ENCODE measurements at places on chromosomes 2 and 18.

GRCh38 chr2:106531676-106532214, 44.6 kb downstream of the CD8B2 start:
- DNase-seq: no peak

DNA sequence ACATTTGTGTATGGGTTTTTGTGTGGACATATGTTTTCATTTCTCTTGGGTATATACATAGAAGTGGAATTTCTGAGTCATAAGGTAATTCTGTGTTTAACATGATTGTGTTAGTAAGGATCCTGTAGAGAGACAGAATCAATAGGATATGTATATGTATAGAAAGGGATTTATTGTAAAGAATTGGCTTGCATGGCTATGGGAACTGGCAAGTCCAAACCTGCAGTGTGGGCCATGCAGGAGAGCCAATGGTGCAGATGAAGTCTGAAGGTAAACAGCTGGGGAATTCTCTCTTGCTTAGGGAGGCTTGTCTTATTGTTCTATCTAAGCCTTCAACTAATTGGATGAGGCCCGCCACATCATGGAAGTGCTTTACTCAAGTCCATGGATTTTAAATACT, 39.2 kb upstream of the IL1R2 start:
- DNase-seq: peak; percentile 67

- peak; percentile 94 for DNase-seq
Measured at GRCh38 chr2:240320204-240320993, 115.1 kb upstream of the GPC1 start.

- no peak for DNase-seq
Measured at GRCh38 chr18:42475157-42475556, 520.1 kb downstream of the PIK3C3 start.

DNA sequence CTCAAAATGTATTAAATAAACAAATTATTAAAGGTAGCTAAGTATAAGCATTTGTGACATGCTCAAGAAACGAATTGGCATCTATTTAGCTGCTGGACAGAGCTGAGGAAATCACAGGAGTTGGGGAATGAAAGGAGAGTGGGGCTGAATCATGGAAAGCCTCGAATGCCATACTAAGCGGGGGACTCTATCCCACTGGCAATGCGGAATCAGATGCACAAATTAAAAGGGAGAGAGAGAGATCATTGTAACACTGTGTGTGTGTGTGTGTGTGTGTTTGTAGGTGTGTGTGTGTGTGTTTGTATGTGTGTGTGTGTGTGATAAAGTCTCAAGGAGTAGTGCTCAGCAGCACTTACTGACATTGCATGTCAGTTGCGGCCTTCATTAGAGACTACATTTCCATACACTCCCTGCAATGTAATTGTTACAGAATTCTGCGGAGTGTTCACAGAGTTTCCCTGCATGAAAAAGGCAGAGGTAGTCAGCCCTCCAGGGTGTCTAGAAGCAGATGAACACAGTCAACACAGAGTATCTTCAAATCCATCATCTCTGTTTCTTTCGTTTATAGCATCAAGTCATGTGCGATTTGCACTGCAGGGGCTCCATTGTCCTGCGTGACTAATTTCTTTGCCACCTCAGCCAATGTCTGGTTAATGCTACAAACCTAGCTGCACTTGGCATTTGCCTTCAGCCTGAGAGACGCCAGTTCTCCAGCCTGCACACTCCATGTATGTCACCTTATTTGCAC, 111.7 kb upstream of the CYRIA start:
- no peak for DNase-seq

DNA sequence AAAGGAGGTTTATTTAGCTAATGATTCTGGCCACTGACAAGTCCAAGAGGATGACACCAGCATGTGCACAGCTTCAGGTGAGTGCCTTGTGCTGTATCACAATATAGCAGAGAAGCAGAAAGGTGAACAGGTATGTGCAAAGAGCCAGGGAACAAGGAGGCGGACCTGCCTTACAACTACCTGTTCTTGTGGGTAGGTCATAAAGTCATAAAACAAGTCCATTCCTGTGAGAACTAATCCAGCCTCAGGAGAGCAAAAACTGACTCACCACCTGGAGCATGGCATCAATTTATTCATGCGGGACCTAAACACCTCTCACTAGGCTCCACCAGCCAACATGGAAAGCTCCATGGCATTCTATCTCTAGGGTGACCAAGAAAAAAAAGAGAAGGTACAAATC, 234.2 kb downstream of the ASXL3 start:
- DNase-seq: peak; percentile 96

DNA sequence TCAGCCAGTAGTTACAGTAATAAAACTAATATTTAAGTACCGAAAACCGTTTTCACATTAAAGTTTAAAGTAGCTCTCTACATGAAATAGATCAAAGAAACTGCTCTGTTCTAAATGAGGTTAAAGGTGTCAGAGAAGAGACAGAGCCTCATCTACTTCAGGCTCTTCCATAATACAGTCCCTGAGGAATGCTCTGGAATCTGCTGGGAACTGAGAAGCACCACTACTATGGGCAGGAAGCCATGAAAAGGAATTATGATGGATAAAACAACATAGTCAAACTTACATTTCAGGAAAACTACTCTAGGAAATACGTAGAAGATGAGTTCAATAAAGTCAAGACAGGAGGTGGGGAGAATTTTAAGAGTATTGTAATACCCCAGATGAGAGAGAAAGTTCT, 60.0 kb downstream of the ROCK1 start:
- no peak for DNase-seq

- peak; percentile 63 for DNase-seq
Measured at GRCh38 chr18:77201506-77201905, 48.1 kb upstream of the GALR1 start.

GRCh38 chr2:64538764-64539433, 14.8 kb downstream of the AFTPH start:
- DNase-seq: no peak

DNA sequence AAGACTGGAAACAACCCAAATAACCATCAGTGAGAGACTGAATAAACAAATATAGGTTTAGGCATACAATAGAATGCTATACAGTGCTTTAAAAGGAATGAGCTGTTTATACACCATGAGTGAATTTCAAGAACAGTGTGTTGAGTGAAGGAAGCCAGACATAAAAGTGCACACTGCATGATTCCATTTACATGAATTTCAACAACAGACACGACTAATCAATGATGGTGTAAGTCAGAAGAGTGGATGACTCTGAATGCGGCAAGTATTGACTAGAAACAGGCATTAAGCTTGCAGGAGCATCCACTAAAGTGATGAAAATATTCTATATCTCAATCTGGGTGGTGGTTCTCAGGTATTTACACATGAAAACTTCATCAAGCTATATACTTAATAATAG, 142.7 kb upstream of the SLC39A10 start:
- DNase-seq: peak; percentile 15

DNA sequence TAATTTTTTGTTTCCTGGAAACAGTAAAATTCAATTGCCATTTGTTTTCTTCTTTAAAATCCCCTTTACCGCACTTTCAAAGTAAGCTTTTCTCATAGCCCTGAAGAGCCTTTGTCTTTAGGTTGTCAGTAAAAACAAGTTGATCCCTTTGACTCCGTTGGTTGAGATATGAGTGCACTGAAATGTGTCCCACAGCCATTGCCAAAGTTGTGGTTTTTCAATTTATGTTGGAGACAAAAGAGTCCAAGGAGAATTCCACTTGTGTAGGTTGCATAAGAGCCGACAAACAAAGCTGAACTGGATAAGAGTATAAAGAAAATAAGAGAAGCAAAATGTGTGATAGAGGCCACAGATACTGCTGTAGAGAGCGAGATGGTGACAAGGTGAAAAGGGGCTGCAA, 26.1 kb upstream of the HNMT start:
- DNase-seq: no peak

GRCh38 chr2:127421116-127421800, 3.0 kb downstream of the PROC start:
- DNase-seq: no peak

DNA sequence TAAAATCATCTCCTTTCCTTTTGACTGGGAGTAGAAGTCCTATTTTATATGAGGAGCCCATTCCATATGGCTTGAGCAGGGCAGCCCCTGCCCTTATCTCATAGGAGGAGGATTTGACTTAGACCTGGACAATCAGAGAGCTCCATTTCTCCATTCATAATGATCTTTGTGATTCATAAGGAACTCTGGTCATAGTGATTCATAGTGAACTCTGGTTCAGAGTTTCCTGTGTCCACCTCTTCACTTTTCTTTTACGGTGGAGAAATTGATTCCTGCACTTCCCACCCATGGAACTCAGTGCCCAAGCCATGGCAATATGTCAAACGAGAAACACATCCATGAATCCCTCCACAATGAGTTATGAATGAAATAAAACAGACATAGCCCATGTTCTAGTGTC, 12.8 kb upstream of the MYO3B start:
- peak; percentile 72 for DNase-seq

GRCh38 chr2:110852051-110852450, 119.7 kb downstream of the ACOXL start:
- DNase-seq: no peak

DNA sequence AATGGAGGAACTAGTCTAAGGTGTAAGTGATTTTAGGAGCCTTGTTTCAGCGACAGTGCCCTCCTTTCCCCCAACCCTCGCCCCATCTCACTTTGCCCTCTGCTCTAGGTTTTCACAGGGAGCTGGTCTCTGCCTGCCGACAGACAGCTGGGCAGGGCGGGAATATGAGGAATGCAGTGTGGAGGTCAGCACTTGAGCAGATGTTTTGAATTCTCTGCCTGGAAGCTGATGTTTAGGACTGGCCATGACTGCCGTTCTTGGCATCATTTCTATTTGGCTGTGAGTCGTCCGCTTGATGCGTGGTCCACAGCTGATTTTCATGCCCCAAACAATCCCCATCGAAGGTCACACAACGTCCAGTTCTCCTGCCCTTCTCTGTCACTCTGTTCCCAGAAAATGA, 55.1 kb upstream of the SIX3 start:
- DNase-seq: no peak

DNA sequence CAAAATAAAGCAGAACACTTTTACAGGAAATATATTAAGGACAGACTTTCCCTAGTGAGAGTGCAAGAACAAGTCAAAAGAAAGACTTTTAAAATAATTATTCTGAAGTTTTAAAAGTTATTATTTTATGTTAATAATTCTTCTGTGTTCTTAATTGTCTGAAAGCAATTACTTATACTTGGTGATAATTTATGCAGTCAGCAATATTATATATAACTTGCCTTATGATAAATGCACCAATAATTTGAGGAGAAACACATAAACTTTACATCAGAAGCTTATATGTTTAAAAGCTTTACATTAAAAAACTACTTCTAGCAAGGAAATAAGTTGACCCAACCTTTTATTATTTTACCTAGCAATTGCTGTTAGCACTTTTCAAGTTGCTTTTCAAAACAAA, 3.5 kb upstream of the CALCRL start:
- no peak for DNase-seq

- DNase-seq: no peak
Measured at GRCh38 chr2:238107525-238108422, 7.6 kb downstream of the ESPNL start.

DNA sequence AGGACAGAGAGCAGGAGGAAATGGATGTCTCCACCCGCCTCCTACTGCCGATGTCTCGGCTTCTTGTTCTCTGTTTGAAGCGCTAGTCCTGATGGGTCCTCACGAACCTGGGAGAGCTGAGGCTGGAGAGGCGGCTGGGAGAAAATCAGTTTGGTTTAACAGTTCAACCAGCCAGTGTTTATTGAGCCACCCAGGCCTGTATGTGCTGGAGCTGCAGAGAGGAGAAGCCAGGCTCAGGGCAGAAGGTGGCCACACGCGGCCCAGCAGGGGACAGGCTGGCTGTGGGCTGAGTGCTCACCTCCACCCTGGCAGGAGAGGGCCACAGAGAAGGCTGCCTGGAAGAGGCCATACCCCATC, 202.1 kb downstream of the CYP26B1 start:
- DNase-seq: no peak

- DNase-seq: peak; percentile 55
Measured at GRCh38 chr2:170258382-170258781, 80.4 kb downstream of the MYO3B start.

- DNase-seq: peak; percentile 24
Measured at GRCh38 chr18:22609642-22610041, 191.9 kb upstream of the CTAGE1 start.

DNA sequence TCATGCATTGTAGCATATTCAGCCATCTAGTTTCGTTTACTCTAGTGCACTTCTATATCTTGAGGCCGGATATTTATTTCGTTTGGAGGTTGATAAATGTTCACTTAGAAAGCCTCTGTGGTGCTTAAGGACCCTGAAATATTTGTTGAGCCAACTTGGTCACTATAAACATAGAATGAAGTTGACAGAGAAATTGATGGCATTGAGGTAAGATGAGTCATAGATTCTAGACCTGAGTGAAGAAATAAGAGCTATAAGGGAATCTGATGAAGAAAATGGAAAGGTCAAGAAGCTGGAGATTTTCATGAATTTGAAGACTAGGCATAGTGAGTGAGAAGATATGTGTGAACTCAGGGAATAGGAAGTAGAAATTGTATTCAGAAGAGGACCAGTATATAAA, 35.9 kb downstream of the EPC2 start:
- DNase-seq: peak; percentile 29

DNA sequence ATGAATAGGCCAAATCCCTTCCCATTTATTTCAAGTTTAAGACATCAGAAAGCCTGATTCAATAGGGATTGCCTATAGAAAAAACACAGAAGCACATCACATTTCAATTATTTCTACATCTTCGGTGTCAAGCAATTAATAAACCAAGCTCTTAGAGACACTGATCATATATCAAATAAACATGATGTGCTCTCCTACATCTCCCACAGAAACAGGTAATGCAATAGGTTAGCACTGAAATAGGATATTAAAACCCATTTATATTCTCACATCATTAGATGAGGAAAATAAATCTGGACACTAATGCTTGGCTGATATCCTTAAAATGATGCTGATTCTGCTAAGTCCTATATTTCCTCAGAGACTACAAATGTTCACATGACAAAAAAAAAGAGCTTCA, 364.7 kb downstream of the MBD2 start:
- DNase-seq: no peak

GRCh38 chr2:175233135-175233719, 51.7 kb upstream of the ATP5MC3 start:
- DNase-seq: peak; percentile 79

DNA sequence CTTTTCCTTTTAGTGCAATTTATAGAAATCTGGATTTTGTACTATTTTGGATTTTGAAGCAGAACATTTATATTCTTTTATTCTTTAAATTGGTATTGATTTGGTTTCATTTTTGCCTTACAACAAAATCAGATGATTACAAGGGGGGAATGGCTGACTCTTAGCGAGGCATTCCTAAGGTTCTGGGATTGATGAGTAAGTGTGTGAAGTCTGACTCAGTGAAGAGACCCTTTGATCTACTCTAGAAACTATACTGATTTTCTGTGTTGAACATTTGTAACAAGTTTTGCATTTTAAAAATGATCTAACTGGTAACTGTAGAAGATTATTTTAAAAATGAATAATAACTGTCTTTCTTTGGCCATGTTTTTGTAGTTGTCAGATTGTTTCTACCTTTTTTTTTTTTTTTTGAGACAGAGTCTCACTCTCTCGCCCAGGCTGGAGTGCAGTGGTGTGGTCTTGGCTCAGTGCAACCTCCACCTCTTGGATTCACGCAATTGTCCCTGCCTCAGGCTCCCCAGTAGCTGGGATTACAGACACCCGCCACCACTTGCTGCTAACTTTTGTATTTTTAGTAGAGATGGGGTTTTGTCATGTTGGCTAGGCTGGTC, 48.7 kb downstream of the TTC39C start:
- peak; percentile 77 for DNase-seq

GRCh38 chr2:64770781-64771334, 117.1 kb upstream of the SERTAD2 start:
- peak; percentile 89 for DNase-seq

- no peak for DNase-seq
Measured at GRCh38 chr2:119227346-119227745, 3.7 kb downstream of the STEAP3 start.

All from bronchial epithelial cell (primary cell).